ENCODE measurements at places on chromosomes 11 and 22.

- H3K4me3 ChIP-seq, result no peak overlapping the region
- no peaks in the 10 kb centered on the region for H3K4me1 ChIP-seq
- H3K27me3 ChIP-seq, result no peaks in the 10 kb centered on the region
- no peaks in the 10 kb centered on the region for H3K36me3 ChIP-seq
- no peak overlapping the region for H3K27ac ChIP-seq
Measured at GRCh38 chr11:87659807-87660206, 515.4 kb downstream of the RAB38 start.

- H3K4me1 ChIP-seq, result no peaks in the 10 kb centered on the region
- H3K27me3 ChIP-seq, result peaks cover 42% of the 10 kb centered on the region
- no peak overlapping the region for H3K4me3 ChIP-seq
- no peak overlapping the region for H3K27ac ChIP-seq
- no peak for DNase-seq
- H3K36me3 ChIP-seq, result no peaks in the 10 kb centered on the region
Measured at GRCh38 chr11:116658876-116659535, 113.8 kb downstream of the BUD13 start.

DNA sequence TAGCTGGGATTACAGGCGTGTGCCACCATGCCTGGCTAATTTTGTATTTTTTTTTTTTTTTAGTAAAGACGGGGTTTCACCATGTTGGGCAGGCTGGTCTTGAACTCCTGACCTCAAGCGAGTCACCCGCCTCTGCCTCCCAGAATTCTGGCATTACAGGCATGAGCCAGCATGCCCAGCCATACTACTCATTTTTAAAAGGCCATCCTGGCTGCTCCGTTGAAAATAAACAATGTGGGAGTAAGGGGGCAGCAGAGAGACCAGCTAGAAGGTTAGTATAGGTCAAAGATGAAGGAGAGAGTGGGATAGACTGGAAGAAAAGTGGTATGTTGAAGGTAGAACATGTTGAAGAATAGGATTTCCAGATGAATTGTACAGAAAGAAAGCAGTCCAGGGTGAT lies 17.6 kb upstream of the LIN7C start:
- H3K4me3 ChIP-seq, result no peak overlapping the region
- H3K27me3 ChIP-seq, result no peaks in the 10 kb centered on the region
- DNase-seq, result no peak
- no peak overlapping the region for H3K27ac ChIP-seq
- no peaks in the 10 kb centered on the region for H3K36me3 ChIP-seq

DNA sequence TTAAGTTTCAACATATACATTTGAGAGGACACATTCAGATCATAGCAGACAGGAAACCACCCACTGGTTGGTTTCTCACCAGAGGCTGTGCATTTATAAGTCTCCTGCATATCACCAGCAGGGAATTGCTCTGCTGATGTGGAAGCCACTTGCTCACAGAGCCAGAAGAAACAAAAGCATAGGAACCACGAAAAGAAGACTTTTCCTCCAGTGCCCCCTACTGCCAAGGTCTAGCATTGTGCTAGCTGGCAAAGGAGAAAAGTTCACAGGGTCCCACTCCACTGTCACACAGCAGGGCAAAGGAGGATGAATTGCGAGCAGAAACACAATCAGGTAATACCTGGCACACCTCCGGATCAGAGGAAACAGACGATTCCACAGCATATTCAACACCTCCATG lies 28.9 kb upstream of the ISX start:
- H3K4me1 ChIP-seq, result no peaks in the 10 kb centered on the region
- no peaks in the 10 kb centered on the region for H3K27me3 ChIP-seq
- H3K4me3 ChIP-seq, result no peak overlapping the region

DNA sequence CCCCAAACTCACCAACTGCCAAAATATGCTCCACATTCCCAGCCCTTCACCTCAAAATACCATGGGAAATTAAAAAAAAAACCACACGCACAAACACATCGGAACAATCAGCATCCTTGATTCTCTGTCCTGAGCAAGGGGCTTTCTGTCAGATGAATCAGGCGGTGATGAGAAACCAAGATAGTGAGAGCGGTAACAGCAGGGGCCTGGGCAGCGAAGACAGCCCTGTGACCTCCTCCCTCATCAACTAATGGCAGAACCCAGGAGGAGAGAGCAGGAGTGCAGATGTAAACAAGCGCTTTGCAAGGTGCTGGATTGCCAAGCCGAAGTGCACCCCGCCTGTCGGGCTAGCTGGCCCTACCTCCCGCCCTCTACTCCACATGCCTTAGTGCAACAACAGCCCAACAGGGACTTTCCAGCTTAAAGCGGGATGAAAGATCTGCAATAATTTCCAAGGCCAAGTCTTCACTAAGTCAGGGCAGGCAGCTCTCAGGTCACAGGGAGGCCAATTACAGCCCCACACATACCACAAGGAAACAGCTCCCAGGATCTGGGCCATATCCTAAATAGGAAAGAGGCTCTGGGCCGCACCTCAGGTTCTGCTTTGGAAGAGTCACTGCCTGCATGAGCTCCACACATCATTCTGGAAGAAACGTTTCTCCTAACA lies 72.2 kb upstream of the BID start:
- DNase-seq, result no peak
- no peak overlapping the region for H3K4me3 ChIP-seq
- no peaks in the 10 kb centered on the region for H3K27me3 ChIP-seq
- no peaks in the 10 kb centered on the region for H3K4me1 ChIP-seq
- H3K27ac ChIP-seq, result no peak overlapping the region

DNA sequence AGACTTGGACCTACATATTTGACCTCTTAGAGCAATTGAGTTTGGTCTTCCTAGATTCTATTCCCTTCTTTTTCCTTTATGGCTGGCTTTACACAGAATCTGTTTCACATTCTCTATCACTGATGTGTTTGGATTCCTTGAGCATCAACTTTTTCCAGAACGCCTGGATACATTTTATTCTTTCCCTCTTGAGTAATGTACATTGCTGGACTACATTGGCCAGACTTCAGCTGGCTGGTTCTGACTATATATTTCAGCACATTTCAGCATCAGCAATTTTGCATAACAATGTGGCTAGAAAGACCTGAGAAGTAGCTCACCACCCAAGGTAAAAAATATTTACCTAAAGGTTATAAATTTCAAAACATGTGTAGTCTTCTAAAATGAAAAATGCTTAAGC lies 2198.2 kb upstream of the RAG2 start:
- no peaks in the 10 kb centered on the region for H3K27me3 ChIP-seq
- DNase-seq, result no peak
- H3K4me1 ChIP-seq, result no peaks in the 10 kb centered on the region

DNA sequence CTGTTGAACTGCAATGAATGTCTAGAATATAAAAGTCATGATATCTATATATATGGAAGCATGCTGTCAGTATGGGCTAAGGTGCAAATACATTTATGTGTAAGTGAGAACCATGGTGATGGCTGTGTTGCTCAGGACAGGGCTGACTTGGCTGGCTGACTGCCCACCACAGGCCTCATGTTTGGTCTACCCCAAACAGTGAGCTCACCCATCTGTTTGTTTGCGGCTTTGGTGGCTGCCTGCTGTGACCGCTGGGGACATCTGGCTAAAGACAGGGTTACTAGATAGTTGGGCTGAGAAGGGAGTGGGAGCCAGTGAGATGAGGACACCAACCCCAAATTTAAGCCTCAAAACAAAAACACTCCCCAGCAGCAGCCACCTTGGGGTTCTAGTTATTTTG lies 6.3 kb downstream of the CD44 start:
- DNase-seq, result no peak
- peaks cover 22% of the 10 kb centered on the region for H3K36me3 ChIP-seq
- H3K4me1 ChIP-seq, result peaks cover 28% of the 10 kb centered on the region
- peak overlapping the region; percentile 62 for H3K27ac ChIP-seq
- H3K4me3 ChIP-seq, result no peak overlapping the region

GRCh38 chr11:74345420-74345819 lies 34.0 kb upstream of the P4HA3 start:
- H3K27me3 ChIP-seq, result no peaks in the 10 kb centered on the region
- no peak for DNase-seq
- no peaks in the 10 kb centered on the region for H3K36me3 ChIP-seq
- H3K4me1 ChIP-seq, result no peaks in the 10 kb centered on the region
- H3K4me3 ChIP-seq, result no peak overlapping the region
